ENCODE measurements at places on chromosomes 3 and 15. TPM values are rescaled to one million over a fixed set of nuclear protein-coding genes. Genes with fewer than 3 reads are reported as not detected.
A peak's percentile ranks its signal among the peaks of the same experiment; 100 is the strongest.

The TRAIP gene
- polyA plus RNA-seq, result 3.2 TPM

The ACKR4 gene
- 0.16 TPM for polyA plus RNA-seq

DNA sequence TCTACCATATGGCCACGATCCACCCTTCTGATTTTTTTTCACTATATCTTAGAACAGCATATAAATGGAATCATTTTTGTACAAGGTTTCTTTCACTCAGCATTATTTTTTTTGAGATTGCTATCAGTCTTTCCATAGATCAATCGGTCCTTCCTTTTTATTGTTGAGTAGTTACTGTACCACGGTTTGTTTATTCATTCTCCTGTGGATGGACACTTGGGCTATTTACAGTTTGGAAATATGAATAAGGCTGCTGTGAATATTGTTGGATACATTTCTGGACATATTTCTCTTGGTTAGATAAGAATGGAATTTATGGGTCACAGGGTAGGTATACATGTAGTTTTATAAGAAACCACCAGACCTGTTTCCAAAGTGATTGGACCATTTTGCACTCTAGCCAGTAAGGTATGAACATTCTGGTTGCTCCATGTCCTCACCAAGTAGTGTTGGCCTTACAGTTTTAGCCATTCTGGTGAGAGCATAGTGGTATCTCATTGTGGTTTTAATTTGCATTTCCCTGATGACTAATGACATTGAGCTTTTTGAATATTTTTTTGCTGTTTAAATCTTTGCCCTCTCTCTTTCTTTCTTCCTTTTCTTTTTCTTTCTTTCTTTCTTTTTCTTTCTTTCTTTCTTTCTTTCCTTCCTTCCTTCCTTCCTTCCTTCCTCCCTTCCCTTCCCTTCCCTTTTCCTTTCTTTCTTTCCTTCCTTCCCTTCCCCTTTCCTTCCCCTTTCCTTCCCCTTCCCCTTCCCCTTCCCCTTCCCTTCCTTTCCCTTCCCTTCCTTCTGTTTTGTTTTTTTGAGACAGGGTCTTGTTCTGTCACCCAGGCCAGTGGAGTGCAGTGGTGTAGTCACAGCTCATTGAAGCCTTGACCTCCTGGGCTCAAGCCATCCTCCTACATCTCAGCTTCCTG, 49.2 kb downstream of the LRRK1 start:
- H3K27me3 ChIP-seq, result peaks cover 4% of the 10 kb centered on the region
- DNase-seq, result no peak
- H3K27ac ChIP-seq, result no peak overlapping the region
- H3K4me1 ChIP-seq, result no peaks in the 10 kb centered on the region
- H3K4me3 ChIP-seq, result no peak overlapping the region
- H3K36me3 ChIP-seq, result no peaks in the 10 kb centered on the region

GRCh38 chr15:84625123-84625522, 24.3 kb downstream of the ZSCAN2 start:
- H3K36me3 ChIP-seq, result peaks cover 24% of the 10 kb centered on the region
- H3K4me1 ChIP-seq, result no peaks in the 10 kb centered on the region
- no peak overlapping the region for H3K27ac ChIP-seq
- H3K4me3 ChIP-seq, result no peak overlapping the region
- no peaks in the 10 kb centered on the region for H3K27me3 ChIP-seq

GRCh38 chr15:73287019-73287418, 81.7 kb downstream of the HCN4 start:
- no peak overlapping the region for H3K4me3 ChIP-seq
- no peak overlapping the region for H3K27ac ChIP-seq
- no peaks in the 10 kb centered on the region for H3K27me3 ChIP-seq

DNA sequence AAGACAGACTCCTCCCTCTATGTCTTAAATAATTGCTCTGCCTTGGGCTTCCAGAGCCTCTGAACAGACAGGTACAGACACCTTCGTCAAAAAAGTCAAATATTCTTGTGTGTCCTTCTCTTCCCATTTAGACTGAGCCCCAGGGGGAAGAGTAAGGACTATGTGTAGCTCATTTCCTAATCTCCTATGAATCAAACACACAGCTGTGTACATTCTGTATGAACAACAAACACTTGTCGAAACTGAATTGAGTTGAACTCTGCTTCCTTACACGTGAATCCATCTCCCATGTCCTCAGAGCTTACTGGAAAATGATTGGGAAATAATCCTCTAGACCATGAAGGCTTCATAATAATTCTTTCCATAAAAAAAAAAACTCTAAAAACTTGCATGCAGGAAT, 80.8 kb downstream of the MOBP start:
- no peak overlapping the region for H3K4me3 ChIP-seq
- H3K4me1 ChIP-seq, result no peaks in the 10 kb centered on the region
- H3K36me3 ChIP-seq, result no peaks in the 10 kb centered on the region
- H3K27me3 ChIP-seq, result no peaks in the 10 kb centered on the region
- no peak for DNase-seq

DNA sequence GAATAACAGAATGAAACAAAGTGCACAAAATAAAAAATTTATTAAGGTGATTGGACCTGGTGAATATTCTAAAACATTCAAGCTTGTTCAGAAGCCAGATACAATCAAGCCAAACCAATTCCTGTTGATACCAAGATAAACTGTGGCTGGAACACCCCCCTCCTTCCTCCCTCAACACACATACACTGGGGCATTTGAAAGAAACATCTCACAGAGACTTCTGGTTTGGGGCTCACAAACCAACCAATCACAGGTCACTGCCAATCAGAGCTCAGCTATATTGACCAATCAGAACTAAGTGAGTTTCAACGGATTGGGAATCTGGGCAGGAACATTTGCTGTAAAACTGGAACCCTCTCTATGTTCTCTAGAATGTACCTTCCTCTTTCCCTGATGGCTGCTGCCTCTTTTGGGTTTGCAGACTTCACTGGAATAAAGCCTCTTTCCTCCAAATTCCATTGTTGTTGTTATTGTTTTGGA, 340.6 kb upstream of the GOLIM4 start:
- H3K4me1 ChIP-seq, result no peaks in the 10 kb centered on the region
- H3K27ac ChIP-seq, result no peak overlapping the region
- H3K27me3 ChIP-seq, result no peaks in the 10 kb centered on the region
- no peaks in the 10 kb centered on the region for H3K36me3 ChIP-seq

The C3orf33 gene
- 3.5 TPM for polyA plus RNA-seq

DNA sequence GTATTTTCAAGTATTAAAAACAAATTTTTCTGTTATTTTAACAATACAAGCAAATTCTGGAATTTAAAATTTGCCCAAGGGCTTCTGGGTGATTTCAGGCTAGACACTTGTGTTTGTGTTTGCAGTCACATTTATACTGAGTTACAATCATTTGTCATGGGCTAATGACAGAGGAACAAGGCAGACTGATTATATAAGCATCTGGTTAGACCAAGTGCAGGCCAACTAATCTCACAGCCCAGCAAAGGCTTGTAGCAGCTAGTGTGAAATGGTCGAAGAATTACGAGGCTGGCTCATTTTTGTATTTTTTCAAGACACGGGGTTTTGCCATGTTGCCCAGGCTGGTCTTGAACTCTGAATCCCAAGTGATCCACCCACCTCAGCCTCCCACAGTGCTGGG, 52.1 kb downstream of the CMTM8 start:
- H3K27me3 ChIP-seq, result no peaks in the 10 kb centered on the region
- peaks cover 21% of the 10 kb centered on the region for H3K4me1 ChIP-seq
- no peaks in the 10 kb centered on the region for H3K36me3 ChIP-seq
- no peak overlapping the region for H3K4me3 ChIP-seq
- H3K27ac ChIP-seq, result no peak overlapping the region

DNA sequence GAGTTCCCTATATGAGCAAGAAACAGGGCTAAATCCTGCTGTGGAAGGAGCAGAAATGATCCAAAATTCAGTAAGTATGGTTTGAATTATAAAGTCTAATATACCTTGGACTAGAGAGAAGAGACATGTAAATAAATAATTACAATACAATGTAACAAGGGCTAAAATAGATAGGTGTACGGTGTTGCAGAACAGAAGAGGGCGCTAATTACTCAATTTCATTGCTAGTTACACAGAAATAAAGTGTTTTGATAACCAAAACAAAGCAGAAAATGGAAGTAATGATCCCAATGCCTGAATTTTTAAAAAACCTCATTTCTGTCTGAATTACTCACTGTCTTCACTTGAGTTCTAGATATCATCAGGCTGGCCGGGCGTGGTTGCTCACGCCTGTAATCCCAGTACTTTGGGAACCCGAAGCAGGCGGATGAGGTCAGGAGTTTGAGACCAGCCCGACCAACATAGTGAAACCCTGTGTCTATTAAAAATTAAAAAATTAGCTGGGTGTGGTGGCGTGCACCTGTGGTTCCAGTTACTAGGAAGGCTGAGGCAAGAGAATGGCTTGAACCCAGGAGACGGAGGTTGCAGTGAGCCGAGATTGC, 8.3 kb upstream of the PLCH1 start:
- no peaks in the 10 kb centered on the region for H3K27me3 ChIP-seq
- no peak overlapping the region for H3K27ac ChIP-seq
- H3K36me3 ChIP-seq, result no peaks in the 10 kb centered on the region
- no peaks in the 10 kb centered on the region for H3K4me1 ChIP-seq
- no peak for DNase-seq
- H3K4me3 ChIP-seq, result no peak overlapping the region

GRCh38 chr15:98070137-98070536, 109.6 kb downstream of the ARRDC4 start:
- H3K4me3 ChIP-seq, result no peak overlapping the region
- no peak for DNase-seq
- no peak overlapping the region for H3K27ac ChIP-seq
- no peaks in the 10 kb centered on the region for H3K4me1 ChIP-seq

DNA sequence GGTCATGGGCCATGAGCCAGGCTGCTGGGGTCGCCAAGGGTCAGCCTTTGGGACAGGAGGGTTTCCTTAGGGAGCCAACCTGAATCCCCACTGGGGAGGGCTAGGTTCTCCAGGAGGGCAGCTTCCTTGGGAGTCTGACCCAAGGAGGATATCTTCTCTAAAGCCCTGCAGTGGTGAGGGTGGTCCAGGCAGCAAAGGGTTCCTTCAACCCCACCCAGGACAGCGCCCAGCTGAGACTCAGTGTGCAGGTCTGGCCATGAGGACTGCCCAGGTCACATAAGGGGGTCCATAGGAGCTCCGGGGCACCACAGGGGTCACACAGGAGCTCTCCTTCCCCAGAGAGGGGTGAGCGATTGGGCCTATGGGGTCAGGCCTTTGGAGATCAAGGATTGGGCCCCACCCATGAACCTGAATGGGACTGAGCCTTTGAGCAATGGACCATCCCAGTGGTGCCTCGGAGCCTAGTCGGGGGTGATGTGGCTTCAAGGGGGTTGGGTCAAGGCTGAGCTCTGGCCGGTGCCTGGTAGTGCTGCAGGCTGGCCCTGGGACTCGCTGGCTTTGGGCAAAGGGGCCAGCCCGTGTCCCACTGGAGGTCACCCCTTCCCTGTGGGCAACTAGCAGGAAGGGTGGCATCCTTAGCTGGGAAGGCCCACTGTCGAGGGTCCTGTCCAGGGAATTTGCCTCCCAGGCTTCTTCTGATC, 216.5 kb downstream of the SNRPN start:
- no peaks in the 10 kb centered on the region for H3K36me3 ChIP-seq
- no peak overlapping the region for H3K4me3 ChIP-seq
- no peaks in the 10 kb centered on the region for H3K4me1 ChIP-seq
- no peaks in the 10 kb centered on the region for H3K27me3 ChIP-seq
- no peak overlapping the region for H3K27ac ChIP-seq

DNA sequence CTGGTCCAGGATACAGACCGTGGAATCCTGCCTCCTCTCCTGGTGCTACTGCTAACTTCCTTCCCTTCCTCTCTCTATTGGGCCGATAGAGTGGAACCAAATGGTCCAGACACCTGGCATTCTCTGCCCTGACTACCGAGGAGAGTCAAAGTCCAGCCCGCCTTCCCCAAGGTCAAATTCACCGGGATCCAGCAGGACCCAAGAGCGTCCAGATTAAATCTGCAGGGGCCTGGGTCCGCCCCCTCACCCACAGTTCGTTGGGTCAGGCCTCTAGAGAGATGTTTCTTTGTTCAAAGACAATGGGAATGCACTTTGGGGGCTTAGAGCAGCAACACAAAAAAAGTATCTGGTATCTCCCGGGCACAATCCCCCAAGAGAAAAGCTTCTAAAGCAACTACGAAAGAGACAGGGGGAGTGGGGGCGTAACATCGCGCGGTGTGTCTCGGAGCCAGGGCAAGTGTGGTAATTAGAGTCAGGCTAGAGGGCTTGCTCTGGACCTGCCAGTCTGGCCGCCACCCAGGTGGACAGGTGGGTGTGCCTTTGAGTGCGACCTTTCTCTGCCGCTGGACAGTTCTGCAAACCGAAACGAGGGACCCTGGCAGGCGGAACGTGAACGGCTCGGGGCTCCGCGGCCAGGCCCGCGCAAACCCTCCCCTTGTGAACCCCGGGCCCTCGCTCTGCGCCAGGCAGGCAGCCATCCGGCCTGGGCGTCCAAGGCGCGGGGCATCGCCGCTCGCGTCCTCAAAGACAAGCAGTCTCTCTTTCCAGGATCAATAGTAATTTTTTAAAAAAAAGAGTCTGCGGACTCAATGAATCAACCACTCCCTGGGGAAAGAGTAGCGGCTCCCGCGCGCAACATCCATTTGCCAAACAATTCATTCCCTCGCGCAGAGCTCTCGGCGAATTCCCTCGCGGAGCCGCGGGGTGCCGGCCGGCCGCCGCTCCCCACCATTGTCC, 806 bp downstream of the KLHL25 start:
- no peaks in the 10 kb centered on the region for H3K36me3 ChIP-seq
- peak; percentile 43 for DNase-seq
- H3K27ac ChIP-seq, result peak overlapping the region; percentile 78
- H3K27me3 ChIP-seq, result peaks cover 3% of the 10 kb centered on the region
- peaks cover 25% of the 10 kb centered on the region for H3K4me1 ChIP-seq

- no peak for DNase-seq
- no peaks in the 10 kb centered on the region for H3K36me3 ChIP-seq
- H3K4me1 ChIP-seq, result no peaks in the 10 kb centered on the region
- no peak overlapping the region for H3K4me3 ChIP-seq
- no peak overlapping the region for H3K27ac ChIP-seq
Observed at GRCh38 chr3:62370112-62370857, 3.1 kb downstream of the FEZF2 start.

The CLRN1 gene
- polyA plus RNA-seq, result not detected

The TRIM42 gene
- polyA plus RNA-seq, result not detected

DNA sequence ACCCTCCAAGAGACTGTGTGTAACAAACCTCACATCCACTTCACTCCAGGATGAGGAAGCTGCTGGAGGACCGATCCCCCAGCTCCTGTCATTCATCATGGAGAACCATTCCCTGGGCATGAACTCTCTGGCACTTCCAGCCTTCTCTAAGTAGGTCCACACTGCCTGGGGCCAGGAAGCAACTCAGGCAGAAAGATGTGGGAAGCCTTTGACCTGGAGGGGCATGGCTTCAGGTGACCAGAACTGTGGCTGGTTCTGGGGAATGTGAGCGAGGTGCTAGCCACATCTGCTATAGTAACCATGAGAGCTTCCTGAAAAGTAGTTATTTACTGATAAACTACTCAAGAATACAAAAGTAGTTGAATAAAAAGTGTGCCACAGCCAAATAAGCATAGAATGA, 173.7 kb upstream of the CTDSPL start:
- H3K36me3 ChIP-seq, result no peaks in the 10 kb centered on the region
- H3K27ac ChIP-seq, result no peak overlapping the region
- peaks cover 2% of the 10 kb centered on the region for H3K27me3 ChIP-seq
- DNase-seq, result no peak

The GRM7 gene
- polyA plus RNA-seq, result not detected

The PLAAT1 gene
- polyA plus RNA-seq, result not detected

The XPC gene
- polyA plus RNA-seq, result 31.3 TPM

Measured in CD4-positive, CD25-positive, alpha-beta regulatory T cell (primary cell).